ENCODE measurements at places on chromosomes 3 and 15.

DNA sequence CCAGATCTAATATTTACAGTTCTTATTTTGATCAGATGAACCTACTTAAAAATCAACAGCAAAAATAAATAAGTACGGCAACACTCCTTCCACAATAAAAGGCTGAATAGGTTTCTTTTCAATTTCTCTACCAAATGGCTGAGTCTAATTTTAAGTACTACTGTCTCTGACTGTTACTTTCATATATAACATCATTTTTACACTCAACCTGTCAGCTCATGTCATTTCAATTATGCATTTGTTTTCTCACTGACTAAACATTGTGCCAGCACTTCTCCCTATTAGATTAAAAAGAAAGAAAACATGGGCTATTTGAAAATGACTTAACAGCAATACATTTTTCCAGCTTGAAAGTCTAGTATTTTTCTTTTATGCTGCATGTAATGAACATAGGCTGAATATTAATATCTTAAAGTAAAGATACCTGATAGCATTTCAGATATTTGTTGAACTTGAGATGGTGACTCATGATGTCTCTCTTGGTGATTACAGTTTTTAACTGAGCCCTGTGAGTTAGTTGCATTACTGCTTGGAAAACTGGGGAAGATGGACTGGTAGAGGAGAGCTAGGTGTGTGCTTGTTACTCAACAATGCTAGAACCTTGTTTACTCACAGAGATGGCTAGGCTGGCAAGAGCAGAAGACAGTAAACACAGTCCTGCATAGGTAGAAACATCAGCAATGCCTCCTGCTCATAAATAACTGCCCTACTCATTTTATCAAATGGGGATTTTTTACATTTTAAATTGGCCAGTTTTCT, 73.9 kb downstream of the PEX5L start:
- no peak for DNase-seq

DNA sequence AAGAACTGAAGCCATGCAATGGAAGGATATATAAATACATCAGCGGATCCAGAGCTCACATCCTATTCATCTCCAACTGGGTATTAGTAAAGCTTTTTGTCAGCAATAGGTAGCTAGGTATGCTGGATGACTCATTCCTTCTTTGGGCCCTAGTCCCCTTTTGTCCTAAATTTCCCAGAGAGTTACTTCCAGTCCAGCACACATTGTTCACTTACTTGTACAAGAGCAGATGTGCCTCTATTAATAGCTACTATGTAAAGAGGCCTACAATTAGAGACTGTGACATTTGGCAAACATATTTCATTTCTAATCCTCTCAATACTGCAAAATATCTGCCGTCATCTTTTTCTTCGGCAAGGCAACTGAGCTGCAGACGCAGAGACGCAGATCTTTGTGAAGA, 1.7 kb upstream of the SLC4A7 start:
- DNase-seq = no peak

DNA sequence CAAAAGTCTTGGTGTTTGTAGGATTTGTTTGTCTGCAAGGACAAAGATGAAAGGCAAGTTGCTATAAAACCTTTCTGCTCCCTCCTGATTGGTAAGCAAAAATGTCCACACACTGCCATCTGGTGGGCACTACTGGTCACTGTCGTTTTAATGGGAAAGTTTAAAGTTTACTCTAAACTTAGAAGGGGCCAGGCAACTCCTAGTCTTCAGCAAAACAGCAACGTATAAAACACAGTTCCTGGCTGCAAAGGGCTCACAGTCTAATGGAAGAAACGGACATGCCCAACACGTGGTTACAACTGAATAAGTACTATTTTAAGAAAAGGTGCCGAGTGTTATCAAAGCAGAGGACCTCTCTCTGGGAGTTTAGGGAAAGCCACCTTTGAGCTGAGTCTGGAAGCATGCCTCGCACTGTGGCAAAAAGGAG, 23.7 kb upstream of the TPRG1 start:
- DNase-seq = peak; percentile 43

DNA sequence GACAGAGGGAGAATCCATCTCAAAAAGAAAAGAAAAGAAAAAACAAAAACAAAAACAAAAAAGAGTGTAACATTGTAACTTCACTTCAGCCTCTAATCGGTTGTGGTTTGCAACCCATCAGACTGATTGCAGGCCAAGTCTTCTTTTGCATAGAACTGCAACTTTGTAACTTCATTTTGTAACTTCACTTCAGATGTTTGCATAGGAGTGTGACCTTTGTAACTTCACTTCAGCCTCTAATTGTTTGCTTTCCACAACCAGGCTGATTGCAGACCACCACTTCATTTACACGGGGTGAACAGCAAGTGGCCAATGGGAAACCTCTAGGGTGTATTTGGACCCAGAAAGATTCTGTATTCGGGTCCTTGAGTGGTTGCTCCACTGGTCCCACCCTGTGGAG, 79.1 kb upstream of the CHMP2B start:
- DNase-seq = no peak

DNA sequence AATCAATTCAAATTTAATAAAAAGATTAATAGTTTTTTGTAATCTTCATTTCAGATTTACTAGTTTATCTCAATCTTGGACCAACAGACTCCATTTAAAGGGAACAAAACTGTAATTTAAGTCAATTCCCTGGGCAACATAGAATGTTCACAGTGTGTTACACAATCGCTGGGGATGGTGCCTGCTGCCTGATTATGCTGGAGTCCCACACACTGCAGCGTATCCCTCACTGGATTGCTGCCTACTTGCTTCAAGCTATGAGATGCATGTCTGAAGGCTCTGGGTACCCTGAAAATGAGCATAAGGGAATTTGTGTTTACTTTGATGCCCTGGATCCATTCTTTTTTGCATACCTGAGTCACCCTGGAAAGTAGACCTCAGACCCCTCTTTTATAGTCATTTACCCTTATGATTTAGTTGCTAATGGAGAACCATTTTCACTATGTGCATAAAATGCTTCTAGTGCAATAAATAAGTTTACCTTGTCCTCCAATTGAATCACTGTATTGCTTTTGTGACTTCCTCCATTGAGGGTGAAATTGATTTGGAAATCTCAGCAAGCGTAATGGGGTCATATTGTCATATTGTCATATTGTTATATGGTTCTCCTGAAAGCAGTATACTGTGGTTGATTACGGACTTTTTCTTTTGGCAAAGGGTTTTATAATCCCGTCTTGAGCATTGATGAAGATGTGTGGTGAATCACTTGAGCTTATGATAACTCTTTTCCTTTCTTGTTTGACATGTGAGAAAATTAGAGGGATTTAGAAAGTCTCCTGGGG, 35.9 kb downstream of the ITPR1 start:
- no peak for DNase-seq

DNA sequence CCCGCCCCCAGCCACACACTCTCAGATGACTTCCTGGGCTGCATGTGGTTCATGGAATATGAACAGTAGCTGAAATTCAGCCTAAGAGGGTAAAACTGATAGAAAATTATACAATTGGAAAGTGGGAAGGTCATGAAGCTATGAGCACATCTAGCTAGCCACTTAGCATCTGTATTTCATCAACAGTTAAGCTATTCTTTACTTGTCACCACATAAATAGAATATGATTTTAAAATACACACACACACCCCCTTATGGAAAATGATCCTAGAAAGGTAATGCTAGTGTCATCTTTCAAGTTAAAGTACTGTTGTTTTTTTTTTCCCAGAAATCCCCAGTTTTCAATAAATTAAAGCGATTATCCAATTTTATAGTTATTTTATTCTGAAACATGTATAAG, 3.6 kb downstream of the MAP4 start:
- no peak for DNase-seq

DNA sequence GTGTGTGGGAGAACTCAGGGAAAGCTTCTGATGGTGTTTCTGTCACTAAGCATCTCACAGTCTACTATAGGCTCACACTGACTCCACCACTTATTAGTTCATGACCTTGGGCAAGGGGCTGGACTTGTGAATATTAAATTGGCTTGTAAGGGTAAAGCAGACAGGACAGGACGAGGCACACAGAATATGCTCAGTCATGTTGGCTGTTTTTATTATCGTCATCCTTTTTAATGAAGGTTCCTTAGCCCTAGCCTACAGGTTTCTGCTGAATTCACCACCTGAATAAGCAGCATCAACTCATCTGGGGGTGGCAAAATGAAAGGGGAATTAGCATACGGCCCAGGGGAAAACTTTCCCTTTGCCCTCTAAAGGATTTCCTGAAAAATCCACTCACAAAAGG, 39.6 kb upstream of the LIPC start:
- no peak for DNase-seq

GRCh38 chr15:40925863-40926658, 3.1 kb upstream of the DLL4 start:
- no peak for DNase-seq

GRCh38 chr3:58049143-58049785, 41.0 kb downstream of the FLNB start:
- DNase-seq = no peak

GRCh38 chr3:182149594-182149993, 437.9 kb downstream of the SOX2 start:
- DNase-seq = no peak

- DNase-seq = no peak
Measured at GRCh38 chr15:72472992-72473610, 1.0 kb upstream of the ARIH1 start.

DNA sequence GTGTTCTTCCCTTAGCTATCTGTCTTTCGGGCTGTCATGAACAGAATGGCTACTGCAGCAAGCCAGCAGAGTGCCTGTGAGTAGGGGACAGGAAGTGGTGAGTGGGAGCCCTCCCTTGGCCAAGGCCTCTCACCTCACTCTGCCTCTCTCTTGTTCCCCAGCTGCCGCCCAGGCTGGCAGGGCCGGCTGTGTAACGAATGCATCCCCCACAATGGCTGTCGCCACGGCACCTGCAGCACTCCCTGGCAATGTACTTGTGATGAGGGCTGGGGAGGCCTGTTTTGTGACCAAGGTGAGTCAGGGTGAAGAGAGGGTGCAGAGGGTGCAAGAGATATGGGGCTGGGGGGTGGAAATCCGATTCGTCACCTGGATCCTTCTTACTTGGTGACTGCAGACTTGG, 3.0 kb downstream of the DLL4 start:
- no peak for DNase-seq

DNA sequence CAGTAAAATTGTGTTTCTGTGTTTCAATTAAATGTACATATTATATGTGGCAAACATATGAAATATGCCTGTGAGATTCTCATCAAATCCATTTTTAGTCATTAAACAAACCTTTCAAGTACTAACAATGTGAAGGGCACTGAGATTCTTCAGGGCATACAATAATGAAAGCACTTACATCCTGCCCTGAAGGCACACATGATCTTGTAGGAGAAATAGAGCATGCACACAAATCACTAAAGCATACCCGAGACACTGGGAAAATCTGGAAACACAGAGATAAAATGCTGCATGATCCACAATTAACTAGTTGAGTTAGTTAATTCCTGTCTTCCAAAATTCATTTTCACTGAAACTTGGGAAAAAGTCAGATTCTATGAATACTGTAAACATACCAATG, 810.5 kb upstream of the NECTIN3 start:
- DNase-seq = no peak

DNA sequence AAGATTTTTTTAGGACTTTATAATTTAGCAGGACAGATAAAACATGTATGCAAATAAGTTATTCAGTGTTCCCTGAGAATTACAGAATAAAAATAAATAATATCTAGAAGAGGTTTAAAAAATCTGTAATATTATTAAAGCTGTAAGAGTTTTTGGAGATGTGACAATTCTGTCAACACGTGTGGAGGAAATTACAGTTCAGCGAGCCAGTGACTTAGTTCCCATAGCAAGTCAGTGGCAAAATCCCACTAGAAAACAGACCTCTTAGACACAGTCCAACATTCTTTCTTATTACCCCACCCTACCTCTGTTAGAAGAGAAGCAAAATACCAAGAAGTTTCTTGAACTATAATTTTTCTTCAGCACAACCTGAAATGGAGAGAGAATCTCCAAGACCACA, 16.2 kb upstream of the DENND6A start:
- no peak for DNase-seq

DNA sequence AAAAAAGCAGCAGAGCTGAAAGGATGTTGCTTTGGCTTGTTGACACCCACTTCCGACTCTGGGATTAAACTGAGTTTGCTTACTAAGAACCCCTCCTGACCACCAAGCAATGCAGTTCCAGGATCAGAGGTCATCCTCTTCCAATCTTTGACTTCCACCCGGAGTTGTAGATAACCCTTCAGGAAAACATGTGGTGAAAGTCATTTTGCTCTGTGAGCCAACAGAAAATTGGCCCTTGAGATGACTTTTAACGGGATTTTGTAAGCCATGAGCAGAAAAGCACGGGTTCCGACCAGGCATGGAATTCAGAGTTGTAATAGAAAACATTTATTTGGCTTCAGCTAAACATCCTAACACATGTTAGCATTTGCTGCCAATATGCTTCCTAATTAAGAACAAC, 171.6 kb upstream of the NR2F2 start:
- no peak for DNase-seq

DNA sequence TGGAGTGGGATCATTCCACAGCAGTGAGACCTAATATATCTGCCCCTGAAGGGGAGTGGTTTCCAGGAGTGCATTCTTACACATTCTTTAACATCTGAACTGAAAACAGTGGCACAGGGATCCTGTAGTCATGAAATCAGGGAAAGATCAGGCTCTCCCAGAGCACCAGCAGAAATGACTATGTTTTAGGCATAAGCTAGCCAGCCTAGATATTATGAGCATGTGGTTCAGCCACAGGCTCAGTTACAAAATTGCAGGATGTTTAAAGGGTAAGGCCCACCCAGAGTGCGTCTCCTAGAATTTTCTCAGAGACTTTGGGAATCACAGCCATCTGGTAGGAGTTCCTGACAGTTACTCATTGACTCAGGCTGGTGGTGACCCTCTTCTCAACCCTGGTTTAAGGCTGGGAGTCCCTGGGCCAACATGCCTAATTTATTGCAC, 20.9 kb downstream of the FSTL1 start:
- DNase-seq = no peak

DNA sequence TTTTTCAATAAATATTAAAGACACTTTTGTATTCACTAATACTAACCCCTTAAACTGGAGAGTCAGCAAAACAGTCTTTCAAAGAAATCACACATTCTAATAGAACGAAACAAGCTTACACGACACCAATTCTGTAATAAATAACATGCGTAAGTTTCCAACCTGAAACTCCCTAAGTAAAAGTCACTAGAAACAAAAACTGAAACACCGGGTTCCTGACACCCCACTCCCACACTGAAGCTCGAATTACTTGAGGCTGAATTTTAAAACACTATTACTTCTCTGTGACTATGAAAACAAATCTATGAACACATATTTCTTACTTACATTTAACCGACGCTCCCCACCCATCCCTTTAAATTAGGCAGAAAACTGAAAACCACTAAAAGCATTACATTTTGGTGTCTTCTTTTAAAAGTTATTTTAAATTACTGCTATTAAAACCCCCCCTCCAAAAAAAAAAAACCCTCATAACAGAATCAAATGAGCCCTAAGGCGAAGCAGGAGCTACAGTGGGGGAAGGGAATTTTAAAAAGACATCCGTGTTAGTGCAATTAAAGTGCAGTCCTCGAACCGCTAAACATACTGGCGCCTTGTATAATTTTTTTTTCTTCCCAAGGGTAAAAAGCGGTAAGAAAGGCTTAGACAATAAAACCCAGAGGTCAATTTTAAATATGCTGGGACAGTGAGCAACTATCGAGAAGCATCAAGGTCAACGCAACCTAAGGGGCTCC, 878 bp downstream of the SPPL2A start:
- DNase-seq = no peak

- DNase-seq = no peak
Measured at GRCh38 chr15:99566157-99566897, 543 bp downstream of the MEF2A start.

Measured in naive thymus-derived CD8-positive, alpha-beta T cell (primary cell).